ENCODE measurements at places on chromosomes 2 and 18. TPM values are rescaled to one million over a fixed set of nuclear protein-coding genes. Genes with fewer than 3 reads are reported as not detected.

Gene COLEC12
- not detected for total RNA-seq

Gene RAD51AP2
- not detected for total RNA-seq

Gene TET3
- total RNA-seq, result 24.1 TPM

Gene SERPINB11
- total RNA-seq, result not detected

Gene CCDC141
- total RNA-seq, result 31.5 TPM

Gene MOGAT1
- not detected for total RNA-seq

Gene SPDYA
- 12.7 TPM for total RNA-seq

Gene SERPINB2
- total RNA-seq, result 0.25 TPM

Gene DCC
- total RNA-seq, result not detected

- no peak overlapping the region for H3K4me3 ChIP-seq
- no peak for DNase-seq
- no peaks in the 10 kb centered on the region for H3K27me3 ChIP-seq
- H3K27ac ChIP-seq, result no peak overlapping the region
These were observed 122.3 kb downstream of the LYPD6B start for GRCh38 chr2:149160701-149161217.

- H3K36me3 ChIP-seq, result no peaks in the 10 kb centered on the region
- DNase-seq, result no peak
- H3K27ac ChIP-seq, result no peak overlapping the region
- H3K27me3 ChIP-seq, result peaks cover 6% of the 10 kb centered on the region
These were observed 483.4 kb upstream of the KLHL29 start for GRCh38 chr2:22901471-22902179.

GRCh38 chr2:223285370-223286265 lies 233.6 kb downstream of the KCNE4 start:
- no peaks in the 10 kb centered on the region for H3K36me3 ChIP-seq
- no peaks in the 10 kb centered on the region for H3K27me3 ChIP-seq
- no peak overlapping the region for H3K27ac ChIP-seq
- DNase-seq, result no peak
- H3K4me1 ChIP-seq, result no peaks in the 10 kb centered on the region
- no peak overlapping the region for H3K4me3 ChIP-seq

DNA sequence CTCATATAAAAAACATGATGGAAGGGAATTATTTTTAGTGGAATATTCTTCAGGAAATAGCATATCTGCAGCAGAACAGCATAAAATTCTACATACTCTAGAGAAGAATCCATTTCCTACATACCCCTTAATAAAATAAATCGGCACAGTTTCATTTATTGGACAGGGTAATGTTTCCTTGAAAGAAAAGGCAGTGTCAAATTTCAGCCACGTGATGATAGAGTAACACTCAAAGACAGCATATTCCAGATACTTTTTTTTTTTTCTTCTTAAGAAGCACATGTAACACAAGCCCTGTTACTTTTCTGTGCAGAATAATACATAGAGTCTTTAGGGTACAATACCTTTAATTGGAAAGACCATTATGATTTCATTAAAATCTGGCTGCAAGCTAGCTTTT lies 204.4 kb downstream of the SRBD1 start:
- no peak overlapping the region for H3K27ac ChIP-seq
- H3K27me3 ChIP-seq, result no peaks in the 10 kb centered on the region
- no peaks in the 10 kb centered on the region for H3K36me3 ChIP-seq
- H3K4me3 ChIP-seq, result no peak overlapping the region
- no peaks in the 10 kb centered on the region for H3K4me1 ChIP-seq

DNA sequence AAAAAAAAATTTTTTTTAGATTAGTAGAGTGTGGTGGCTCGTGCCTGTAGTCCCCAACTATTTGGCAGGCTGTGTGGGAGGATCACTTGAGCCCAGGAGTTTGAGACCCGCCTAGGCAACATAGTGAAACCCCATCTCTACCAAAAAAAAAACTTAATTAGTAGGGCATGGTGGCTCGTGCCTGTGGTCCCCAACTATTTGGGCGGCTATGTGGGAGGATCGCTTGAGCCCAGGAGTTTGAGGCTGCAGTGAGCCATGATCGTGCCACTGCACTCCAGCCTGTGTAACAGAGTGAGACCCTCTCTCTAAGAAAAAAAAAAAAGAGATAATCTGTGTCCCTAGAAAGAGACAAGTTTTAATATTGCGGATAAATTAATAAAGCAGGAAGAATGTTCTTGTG lies 8.8 kb downstream of the GPR55 start:
- DNase-seq, result no peak
- H3K4me1 ChIP-seq, result no peaks in the 10 kb centered on the region
- H3K4me3 ChIP-seq, result no peak overlapping the region
- H3K27me3 ChIP-seq, result no peaks in the 10 kb centered on the region
- no peaks in the 10 kb centered on the region for H3K36me3 ChIP-seq

- no peaks in the 10 kb centered on the region for H3K36me3 ChIP-seq
- H3K4me1 ChIP-seq, result peaks cover 6% of the 10 kb centered on the region
- H3K27me3 ChIP-seq, result peaks cover 11% of the 10 kb centered on the region
- H3K27ac ChIP-seq, result no peak overlapping the region
These were observed 104.7 kb downstream of the KLHL29 start for GRCh38 chr2:23489471-23490322.

DNA sequence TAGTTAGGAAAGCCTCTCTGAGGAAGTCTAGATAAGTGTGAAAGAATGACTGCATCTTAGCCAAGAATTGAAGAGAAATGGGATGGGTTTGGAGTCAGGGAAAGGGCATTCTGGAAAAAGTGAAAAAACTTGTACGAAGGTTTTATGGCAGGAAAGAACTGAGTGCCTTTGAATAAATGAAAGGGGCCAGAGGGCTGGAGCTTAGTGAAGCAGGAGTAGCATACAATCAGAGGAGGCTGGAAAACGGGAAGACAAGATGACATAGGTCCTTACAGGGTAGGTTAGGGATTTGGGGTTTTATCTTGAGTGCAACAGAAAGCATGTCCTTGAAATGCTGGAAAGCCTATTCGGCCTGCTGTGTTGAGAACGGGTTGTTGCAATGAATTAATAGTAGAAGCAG lies 152.6 kb upstream of the RND3 start:
- no peaks in the 10 kb centered on the region for H3K4me1 ChIP-seq
- no peaks in the 10 kb centered on the region for H3K36me3 ChIP-seq
- no peak for DNase-seq
- H3K27me3 ChIP-seq, result no peaks in the 10 kb centered on the region
- no peak overlapping the region for H3K27ac ChIP-seq
- no peak overlapping the region for H3K4me3 ChIP-seq

- H3K27ac ChIP-seq, result no peak overlapping the region
- no peak overlapping the region for H3K4me3 ChIP-seq
- no peaks in the 10 kb centered on the region for H3K36me3 ChIP-seq
- no peaks in the 10 kb centered on the region for H3K27me3 ChIP-seq
These were observed 212.2 kb upstream of the THUMPD2 start for GRCh38 chr2:39991298-39991697.

- DNase-seq, result no peak
- peaks cover 86% of the 10 kb centered on the region for H3K36me3 ChIP-seq
- no peak overlapping the region for H3K27ac ChIP-seq
- H3K27me3 ChIP-seq, result no peaks in the 10 kb centered on the region
- H3K4me1 ChIP-seq, result no peaks in the 10 kb centered on the region
These were observed 97.9 kb downstream of the USP40 start for GRCh38 chr2:233468741-233469110.

- no peaks in the 10 kb centered on the region for H3K27me3 ChIP-seq
- no peak overlapping the region for H3K27ac ChIP-seq
- no peak for DNase-seq
- H3K4me1 ChIP-seq, result no peaks in the 10 kb centered on the region
These were observed 484.3 kb downstream of the THSD7B start for GRCh38 chr2:137249463-137250130.

GRCh38 chr18:40866013-40866645 lies 1088.9 kb upstream of the PIK3C3 start:
- H3K36me3 ChIP-seq, result no peaks in the 10 kb centered on the region
- H3K27me3 ChIP-seq, result no peaks in the 10 kb centered on the region
- no peak for DNase-seq
- no peaks in the 10 kb centered on the region for H3K4me1 ChIP-seq
- no peak overlapping the region for H3K27ac ChIP-seq
- H3K4me3 ChIP-seq, result no peak overlapping the region

- no peak for DNase-seq
- H3K4me3 ChIP-seq, result no peak overlapping the region
- H3K4me1 ChIP-seq, result peaks cover 17% of the 10 kb centered on the region
- peaks cover 2% of the 10 kb centered on the region for H3K36me3 ChIP-seq
These were observed 22.6 kb downstream of the HDAC4 start for GRCh38 chr2:239378021-239378917.

GRCh38 chr2:238106698-238107524 lies 6.8 kb downstream of the ESPNL start:
- H3K27ac ChIP-seq, result no peak overlapping the region
- DNase-seq, result no peak
- H3K36me3 ChIP-seq, result no peaks in the 10 kb centered on the region
- no peaks in the 10 kb centered on the region for H3K27me3 ChIP-seq
- peaks cover 5% of the 10 kb centered on the region for H3K4me1 ChIP-seq
- H3K4me3 ChIP-seq, result no peak overlapping the region

DNA sequence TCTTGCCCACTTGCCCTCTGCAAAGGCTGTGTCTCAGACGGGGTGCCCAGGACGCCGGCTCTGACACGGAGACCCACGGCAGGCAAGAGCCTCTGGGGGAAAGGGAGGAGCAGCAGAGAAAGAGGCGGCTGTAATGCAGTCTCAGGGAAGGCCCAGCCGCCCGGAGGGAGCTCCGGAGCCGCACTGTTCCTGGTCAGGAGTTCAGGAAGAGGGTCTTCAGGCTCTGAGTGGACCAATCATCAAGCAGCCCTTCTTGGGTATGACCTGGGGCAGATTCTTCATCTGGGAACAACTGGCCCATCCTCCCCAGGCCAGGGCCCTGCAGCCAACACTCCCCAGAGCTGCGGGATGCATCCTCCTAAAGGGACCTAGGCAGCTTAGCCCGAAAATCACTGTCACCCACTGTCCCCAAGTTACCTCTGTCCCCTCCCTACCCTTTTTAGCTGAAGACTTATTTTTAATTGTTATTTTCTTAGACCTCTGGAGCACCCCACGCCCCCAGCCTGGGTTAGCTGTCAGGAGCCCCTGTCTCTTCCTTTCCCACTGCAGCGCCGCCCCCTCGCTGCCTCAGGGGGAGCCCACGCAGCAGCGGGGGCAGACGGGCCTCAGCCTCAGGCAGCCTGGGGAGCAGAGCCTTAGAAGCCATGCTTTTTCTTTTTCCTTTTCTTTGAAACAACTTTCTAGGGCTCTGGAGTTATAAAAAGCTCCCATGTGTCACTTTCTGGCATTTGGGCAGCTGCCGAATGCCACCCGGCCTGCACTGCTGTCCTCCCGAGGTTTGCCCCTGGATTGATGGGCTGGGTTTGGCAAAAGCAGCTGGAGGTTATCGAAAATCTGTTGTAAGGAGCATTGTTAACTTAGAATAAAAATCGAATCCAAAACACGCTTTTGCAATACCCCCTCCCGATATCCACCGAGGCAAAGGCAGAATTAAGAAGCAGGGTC lies 644 bp upstream of the NEU2 start:
- H3K36me3 ChIP-seq, result no peaks in the 10 kb centered on the region
- H3K4me1 ChIP-seq, result no peaks in the 10 kb centered on the region
- no peaks in the 10 kb centered on the region for H3K27me3 ChIP-seq
- no peak for DNase-seq

- peaks cover 6% of the 10 kb centered on the region for H3K27me3 ChIP-seq
- no peak for DNase-seq
- no peak overlapping the region for H3K4me3 ChIP-seq
- no peaks in the 10 kb centered on the region for H3K4me1 ChIP-seq
These were observed 4.1 kb downstream of the FIGN start for GRCh38 chr2:163731735-163732134.

GRCh38 chr2:165173215-165173614 lies 30.6 kb downstream of the SCN3A start:
- DNase-seq, result no peak
- H3K36me3 ChIP-seq, result no peaks in the 10 kb centered on the region
- H3K4me1 ChIP-seq, result no peaks in the 10 kb centered on the region
- H3K27ac ChIP-seq, result no peak overlapping the region

- peaks cover 33% of the 10 kb centered on the region for H3K4me1 ChIP-seq
- H3K4me3 ChIP-seq, result no peak overlapping the region
- no peaks in the 10 kb centered on the region for H3K27me3 ChIP-seq
- no peak overlapping the region for H3K27ac ChIP-seq
- no peak for DNase-seq
- H3K36me3 ChIP-seq, result no peaks in the 10 kb centered on the region
These were observed 9.5 kb downstream of the MAPRE2 start for GRCh38 chr18:35050705-35051195.

GRCh38 chr18:2654169-2654927 lies 1.2 kb upstream of the SMCHD1 start:
- H3K4me3 ChIP-seq, result peak overlapping the region; percentile 97
- peak overlapping the region; percentile 99 for H3K27ac ChIP-seq
- H3K36me3 ChIP-seq, result no peaks in the 10 kb centered on the region
- DNase-seq, result no peak

DNA sequence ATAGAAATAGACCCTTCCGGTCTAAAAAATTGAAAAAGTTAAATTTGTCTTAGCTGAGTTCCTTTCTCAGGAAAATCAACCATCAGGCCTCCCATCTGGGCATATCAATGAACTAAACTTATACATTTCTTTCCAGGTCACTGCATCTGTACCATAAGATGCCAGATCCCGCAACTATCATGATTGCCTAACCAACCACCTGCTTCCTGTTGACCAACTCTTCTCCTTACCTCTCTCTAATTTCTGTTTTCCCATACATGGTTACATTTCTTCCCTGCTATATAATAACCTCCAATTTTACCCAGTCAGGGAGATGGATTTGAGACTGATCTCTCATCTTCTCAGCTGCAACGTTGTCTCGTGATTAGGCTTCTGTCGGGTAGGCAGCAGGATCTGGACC lies 228.7 kb downstream of the FSIP2 start:
- H3K27ac ChIP-seq, result no peak overlapping the region
- no peak overlapping the region for H3K4me3 ChIP-seq
- no peaks in the 10 kb centered on the region for H3K27me3 ChIP-seq
- no peaks in the 10 kb centered on the region for H3K36me3 ChIP-seq
- no peak for DNase-seq

- no peaks in the 10 kb centered on the region for H3K36me3 ChIP-seq
- H3K27me3 ChIP-seq, result peaks cover 31% of the 10 kb centered on the region
- DNase-seq, result no peak
- H3K4me1 ChIP-seq, result no peaks in the 10 kb centered on the region
These were observed at the start of gene DSC3 for GRCh38 chr18:31042406-31043181. Gene DSC3 (minus strand): TSS chr18:31042742. CDS start chr18:31042660, 82 bp downstream.

DNA sequence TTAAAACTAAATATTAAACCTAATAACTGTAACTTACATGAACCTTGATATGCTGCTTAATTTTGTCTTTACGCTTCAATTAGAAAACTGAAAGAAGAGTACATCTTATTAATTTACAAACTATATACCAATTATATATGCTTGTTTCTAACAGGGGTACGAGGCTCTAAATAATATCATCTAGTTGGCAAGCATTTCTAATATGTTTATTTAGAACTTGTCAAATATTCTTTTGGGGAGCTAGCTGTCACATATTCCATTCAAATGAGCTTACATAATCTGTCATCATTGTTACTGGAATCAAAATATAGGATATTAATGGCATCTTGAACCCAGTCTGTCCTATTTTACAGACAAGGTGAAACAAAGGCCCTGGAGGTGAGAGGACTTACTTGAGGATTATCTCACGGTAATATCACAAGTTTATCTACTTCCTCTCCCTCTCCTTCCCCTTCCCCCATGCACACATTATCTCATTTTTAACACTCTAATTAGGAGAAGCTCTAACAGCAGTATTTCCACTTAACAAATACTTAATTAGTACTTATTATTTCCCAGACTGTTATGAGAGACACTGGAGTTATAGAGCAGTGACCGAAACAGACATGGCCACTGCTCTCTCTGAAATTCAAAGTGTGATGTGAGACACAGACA lies 3.5 kb downstream of the PRKD3 start:
- DNase-seq, result no peak
- H3K36me3 ChIP-seq, result no peaks in the 10 kb centered on the region
- no peak overlapping the region for H3K27ac ChIP-seq
- H3K4me3 ChIP-seq, result no peak overlapping the region

GRCh38 chr2:45636008-45636407 lies 15.5 kb upstream of the PRKCE start:
- no peaks in the 10 kb centered on the region for H3K4me1 ChIP-seq
- no peak for DNase-seq
- H3K4me3 ChIP-seq, result no peak overlapping the region
- H3K36me3 ChIP-seq, result no peaks in the 10 kb centered on the region
- H3K27ac ChIP-seq, result no peak overlapping the region
- no peaks in the 10 kb centered on the region for H3K27me3 ChIP-seq
